HuH-7.5 (cell line): ENCODE measurements at places on chromosomes 3 and 15.

DNA sequence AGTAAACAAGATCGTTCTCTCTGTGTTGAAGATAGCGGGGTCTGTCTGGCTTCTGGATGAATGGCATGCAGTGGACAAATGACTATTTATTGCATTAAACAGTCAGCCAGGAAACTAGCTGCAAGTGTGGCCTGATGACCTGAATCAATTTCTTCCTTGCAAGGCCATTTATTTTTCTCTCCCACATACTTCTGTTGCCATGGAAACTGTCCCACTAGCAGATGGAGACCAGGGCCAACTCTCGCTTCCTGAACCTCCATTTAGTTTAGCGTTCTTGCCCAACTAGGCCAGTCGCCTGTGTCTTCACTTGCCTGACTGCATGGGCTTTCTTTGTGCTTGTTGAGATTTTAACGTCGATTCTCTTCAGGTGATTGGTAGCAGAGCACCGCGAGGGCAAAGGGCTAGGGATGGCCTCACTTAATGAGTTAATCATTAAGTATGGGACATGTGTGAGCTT is 27.6 kb downstream of the LMCD1 start:
- DNase-seq = peak; percentile 61

GRCh38 chr15:72050700-72051099 is 67.2 kb downstream of the MYO9A start:
- DNase-seq = no peak

GRCh38 chr3:64216274-64217147 is 8.8 kb downstream of the PRICKLE2 start:
- no peak for DNase-seq

DNA sequence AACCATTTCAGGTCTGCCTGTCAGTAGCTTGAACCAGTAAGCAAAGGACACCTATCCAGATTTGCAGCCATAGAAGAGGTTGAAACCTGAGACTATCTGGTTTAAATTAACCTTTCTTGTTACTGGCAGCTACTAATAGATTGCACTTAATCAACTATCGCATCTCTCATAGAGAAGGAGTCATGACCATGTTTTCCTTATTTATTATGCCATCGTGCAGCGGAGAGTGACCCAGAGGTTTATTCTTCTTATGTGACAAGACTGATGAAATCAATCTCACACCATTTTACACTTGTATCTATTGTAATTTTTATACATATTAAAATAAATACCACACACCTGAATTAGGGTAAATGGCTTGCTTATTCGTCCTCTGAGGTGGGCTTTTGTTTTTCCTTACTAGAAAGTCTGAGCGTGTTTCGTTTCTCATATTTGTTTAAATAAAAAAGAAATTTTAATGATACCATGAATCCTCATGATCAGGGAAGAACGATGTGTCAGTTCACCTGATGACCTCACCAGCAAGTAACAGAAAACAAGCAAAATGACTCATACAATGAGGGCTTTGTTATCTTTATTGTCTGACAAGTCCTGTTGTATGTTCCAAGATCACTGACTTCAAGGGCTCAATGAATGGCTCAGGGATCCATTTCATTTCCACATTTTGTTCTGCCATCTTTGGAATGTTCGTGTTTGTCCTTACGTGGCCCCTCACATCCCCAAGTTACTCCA is 379.5 kb upstream of the DPH6 start:
- DNase-seq = no peak

- DNase-seq = no peak
These were observed 243.8 kb upstream of the PEX5L start for GRCh38 chr3:180280555-180280954.

GRCh38 chr15:28998511-28998910 is 112.7 kb downstream of the APBA2 start:
- no peak for DNase-seq

DNA sequence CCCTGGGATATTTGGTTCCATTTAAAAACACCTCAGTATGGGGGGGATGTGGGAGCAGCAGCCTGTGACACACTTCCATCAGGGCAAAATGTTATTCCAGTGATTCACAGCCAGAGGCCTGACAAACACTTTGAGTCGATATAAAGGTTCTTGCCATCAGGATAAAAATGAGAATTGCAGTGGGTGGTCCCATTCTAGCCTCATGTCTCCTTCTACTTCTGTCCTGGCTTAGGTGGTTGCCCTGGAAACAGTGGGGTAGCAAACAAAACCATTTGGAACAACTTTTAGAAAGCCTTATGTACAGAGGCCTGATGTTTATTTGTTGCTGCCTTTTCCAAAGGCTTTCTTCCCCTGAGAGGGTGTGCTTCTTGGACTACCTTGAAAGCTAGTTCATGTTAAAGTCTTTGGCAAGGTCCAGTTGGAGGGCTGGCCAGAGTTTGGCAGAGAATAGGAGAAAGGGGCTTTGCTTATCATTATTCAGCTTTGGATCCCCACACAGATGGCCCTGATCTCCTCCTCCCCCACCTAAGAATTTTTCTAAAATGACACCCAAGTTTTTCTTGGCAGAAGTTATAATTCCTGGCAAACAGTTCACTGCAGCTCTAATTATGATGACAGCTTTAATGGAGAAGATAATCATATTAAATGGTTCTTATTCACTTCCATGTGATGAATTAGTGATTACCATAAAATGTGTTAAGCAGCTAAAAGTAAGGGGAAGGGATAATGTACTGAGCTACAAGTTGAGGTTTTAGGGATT is 84.2 kb upstream of the ZNF280D start:
- no peak for DNase-seq

- DNase-seq = no peak
These were observed 79.7 kb downstream of the FBN1 start for GRCh38 chr15:48565560-48566482.

DNA sequence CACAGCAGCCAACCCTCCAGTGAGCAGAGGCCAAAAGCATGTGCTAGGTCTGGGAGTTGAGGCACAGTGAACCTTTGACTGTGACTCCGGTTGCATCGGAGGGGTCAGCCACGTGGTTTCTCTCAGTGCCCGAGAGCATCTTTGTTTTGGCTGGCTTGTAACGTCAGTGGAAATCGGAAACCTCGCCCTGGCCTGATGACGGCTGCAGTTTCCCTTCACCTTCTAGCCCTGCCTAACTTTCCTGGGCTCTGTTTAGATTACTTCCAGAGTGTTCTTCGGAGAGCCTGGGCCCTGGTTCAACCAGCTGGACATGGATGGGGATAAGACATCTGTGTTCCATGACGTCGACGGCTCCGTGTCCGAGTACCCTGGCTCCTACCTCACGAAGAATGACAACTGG is 56.6 kb downstream of the MESD start:
- DNase-seq = no peak

DNA sequence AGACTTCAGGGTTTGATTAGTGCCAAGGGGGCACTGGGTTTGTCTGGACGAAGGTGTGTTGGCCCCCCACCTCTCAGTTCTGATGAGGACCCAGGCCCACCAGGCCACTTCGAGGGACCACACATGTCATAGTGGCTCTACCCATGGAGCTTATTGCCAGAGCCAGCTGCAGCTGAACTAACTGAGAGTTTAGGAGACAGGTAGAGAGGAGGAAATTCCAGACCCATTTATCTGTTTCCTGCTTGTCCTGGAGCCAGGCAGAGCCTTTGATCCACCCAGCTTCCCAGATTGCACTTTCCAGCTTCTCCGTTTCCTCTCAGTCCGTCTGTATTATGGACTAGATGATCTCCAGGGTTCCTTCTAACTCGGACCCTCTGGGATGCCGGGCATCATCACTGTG is 20.9 kb downstream of the SLC24A1 start:
- DNase-seq = no peak

- DNase-seq = no peak
These were observed 112.7 kb downstream of the STAC start for GRCh38 chr3:36493051-36493450.

GRCh38 chr3:38031022-38031994 is 1.9 kb upstream of the PLCD1 start:
- no peak for DNase-seq

- DNase-seq = no peak
These were observed 81.5 kb downstream of the CHST2 start for GRCh38 chr3:143201045-143201444.

DNA sequence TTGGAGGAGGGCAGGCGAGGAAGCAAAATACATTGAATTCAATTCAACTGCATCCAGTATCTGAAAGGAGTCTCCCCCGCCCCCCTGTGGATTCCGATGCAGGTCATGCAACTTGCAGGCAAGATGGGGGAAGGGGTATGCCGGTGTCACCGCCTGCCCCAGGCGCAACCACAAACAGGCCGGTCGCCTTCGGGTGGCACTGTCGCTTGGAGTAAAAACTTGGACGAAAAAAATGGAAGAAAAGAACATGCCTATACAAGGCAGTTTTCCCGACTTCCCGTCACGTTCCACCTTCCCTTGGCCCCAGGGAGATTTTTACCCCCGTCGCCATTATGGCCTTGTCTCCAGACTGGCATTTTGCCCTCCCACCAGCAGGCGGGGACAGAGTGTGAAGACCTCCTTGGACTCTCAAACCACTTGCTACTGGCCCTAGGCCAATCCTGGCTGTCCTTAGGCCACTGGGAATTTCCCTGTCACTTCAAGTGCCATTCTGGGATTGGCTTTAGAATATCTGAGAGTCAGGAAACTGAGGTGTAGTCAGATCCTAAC is 1.6 kb upstream of the NTRK3 start:
- DNase-seq = no peak

GRCh38 chr3:45516829-45517228 is 77.7 kb upstream of the LIMD1 start:
- no peak for DNase-seq

DNA sequence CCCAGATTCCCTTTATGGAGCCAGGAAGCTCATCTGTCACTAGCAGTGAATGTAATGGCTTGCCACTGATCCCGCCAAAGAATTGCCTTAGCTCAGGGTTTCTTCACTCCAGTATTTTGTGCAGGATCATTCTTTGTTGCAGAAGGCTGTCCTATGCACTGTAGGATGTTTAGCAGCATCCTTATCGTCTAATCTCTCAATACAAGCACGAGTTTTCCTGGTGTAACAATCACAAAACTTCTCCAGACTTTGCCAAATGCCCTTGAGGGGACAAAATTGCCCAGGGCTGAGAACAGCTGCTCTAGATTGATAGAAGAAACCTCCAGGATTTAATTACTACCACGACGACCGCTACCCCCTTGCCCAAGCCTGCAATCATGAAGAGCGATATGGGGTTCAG is 6.8 kb upstream of the SHQ1 start:
- no peak for DNase-seq

DNA sequence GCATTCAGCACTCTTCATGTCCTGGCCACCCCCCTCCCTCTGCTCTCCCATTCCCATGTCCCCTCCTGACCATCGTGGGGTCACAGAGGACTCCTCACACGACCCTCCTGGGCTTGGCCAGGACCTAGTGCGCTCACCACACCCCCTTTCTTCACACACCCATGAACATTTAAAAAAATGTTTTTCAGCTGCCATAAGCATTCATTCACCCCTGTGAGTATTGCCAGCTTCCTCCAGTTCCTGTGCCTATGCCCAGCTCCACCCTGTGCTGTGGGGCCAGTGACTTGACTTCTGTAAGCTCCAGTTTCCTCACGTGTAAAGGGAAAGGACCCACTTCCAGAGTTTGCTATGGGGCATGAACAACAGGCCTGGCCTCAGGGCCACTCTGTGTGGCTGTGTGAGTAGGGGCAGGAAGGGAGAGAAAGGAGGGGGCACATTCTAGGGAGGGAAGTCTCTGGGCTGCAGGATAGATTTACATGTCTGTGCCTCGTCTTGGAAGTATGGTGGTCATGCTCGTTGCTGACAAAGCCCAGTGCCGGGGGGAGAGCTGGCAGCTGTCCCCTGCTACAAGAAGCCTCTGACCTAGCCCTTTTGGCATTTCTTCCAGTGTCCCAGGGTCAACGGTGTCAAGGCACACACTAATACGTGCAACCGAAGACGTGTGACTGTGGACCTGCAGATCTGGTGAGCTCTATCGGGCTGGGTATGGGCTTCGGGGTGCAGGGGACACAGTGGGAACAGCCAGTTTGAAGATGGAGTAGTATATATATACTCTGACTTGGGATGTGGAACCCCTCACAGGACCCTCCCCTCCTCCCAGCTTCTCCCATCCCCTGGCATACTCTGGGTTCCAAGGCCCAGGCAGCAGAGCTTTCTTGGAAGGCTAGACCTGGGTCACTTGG is 22.8 kb downstream of the ESYT3 start:
- no peak for DNase-seq

DNA sequence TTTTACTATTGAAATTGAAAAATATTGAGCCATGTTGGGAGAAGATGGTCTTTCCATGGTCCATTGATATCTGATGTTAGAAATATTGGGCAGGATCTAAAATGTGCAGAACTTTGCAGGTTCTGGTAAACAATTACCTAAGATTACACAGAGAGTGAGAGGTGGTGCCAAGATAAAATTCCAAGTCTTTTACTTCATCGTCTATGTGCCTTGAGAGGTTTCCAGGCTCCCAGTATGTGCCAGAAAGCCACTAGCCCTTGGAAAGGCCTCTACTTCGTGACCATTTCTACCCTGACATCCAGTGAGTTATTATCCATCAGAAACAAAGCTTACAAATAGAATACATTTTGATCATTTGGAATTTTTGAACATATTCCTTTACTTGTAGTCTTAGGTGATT is 27.6 kb downstream of the CD200 start:
- no peak for DNase-seq

DNA sequence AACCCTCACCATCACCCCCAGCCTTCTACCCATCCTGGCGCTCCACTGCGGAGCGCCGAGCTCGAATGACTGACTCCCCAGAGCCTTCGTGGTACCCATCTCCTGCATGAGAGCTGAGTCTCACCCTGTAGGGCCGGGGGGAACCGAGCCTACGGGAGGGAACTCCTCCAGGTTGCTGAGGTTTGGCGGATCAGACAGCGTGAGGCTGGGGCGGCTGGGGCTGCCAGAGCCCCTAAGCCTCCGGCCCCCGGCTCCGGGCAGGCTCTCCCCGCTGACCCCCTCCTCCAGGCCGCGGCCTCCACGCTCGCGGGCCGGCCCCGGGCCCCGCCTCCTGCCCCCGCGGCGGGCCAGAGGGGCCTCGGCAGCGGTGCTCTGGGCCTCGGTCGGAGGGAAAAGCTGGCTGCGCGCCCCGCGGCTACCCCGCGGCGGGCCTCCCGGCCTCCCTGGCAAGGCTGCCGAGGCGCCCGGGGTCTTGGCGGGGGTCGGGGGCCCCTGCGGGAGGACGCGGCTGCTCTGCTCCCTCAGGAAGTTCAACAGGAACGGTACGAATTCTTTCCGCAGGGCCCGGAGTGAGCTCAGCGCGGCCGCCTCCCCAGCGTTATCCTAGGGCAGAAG is 643 bp downstream of the CDAN1 start:
- DNase-seq = peak; percentile 39

DNA sequence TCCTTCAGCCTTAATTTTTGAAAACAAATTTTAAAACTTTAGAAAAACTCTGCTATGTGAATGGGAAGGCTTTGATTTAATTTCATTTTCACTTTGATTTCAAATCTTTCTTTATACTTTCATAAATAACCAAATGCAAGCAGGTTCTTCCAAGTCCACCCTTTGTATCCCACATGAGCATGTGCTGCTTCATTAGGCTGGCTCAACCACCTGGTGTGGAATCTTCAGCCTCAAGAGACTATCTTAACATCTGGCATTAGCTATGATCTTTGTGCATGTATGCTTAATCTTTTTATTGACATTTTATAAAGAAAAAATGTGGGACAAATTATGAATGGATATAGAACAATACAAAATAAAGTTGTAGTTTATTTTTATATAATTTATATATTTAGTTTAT is 81.8 kb upstream of the MLF1 start:
- no peak for DNase-seq
